T-helper 2 cell treated with Interferon-gamma antibody and Interleukin-4, amounts not matched to agents 5 μg/mL and 100 μg/mL, for 36 hours (primary cell): ENCODE measurements at places on chromosomes 7 and 10.
A peak's percentile ranks its signal among the peaks of the same experiment; 100 is the strongest.

DNA sequence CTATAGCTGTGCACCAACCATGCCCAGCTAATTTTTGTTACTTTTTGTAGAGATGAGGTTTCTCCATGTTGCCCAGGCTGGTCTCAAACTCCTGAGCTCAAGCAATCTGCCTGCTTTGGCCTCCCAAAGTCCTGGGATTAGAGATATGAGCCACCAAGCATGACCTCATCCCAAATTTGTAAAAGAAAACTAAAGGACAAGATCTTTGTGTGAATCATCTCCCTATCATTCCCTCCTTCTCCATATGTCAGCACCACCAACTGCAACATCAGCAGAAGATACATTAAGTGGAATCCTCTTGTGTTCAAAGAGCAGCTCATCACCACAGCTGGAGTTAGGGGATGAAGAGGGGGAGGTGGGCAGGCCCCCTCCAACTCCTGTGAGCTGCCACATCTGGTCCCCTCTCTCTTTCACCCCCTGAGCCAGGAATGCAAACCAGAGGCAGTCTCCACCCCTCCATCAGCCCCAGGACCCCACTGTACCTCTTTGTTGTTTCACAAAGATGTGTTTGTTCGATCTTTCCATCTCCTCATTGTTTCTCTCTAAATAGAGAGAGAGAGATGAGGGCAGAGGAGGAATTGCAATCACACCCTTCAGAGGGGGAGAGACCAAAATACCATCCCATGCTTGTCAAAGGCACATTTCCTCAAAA, 47.3 kb upstream of the PIP4K2A start:
- no peak overlapping the region for H3K4me3 ChIP-seq
- H3K4me1 ChIP-seq: no peaks in the 10 kb centered on the region
- no peak overlapping the region for H3K27ac ChIP-seq
- DNase-seq: no peak
- H3K27me3 ChIP-seq: peaks cover 5% of the 10 kb centered on the region
- H3K36me3 ChIP-seq: no peaks in the 10 kb centered on the region

DNA sequence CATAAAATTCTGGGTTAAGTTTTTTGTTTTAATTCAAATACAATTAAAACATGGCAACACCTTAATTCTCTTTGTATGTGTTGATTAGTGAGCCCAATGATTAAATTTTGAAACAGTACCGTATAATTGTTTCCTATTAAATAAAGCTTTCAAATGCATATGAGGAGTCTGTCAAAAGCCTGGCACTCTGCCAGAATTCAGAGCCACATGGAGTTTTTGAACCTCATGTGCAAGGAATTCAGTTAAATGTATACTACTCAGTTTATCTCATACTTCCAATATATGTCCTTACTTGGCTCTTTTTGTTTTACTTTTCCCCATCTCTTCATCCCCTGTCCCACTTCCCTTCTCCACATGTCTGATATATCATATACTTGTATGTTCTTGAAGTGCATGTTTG, 165.6 kb upstream of the FAM3C start:
- no peak overlapping the region for H3K4me3 ChIP-seq
- DNase-seq: no peak
- no peaks in the 10 kb centered on the region for H3K36me3 ChIP-seq

GRCh38 chr7:25171071-25171470, 46.0 kb upstream of the CYCS start:
- H3K4me1 ChIP-seq: no peaks in the 10 kb centered on the region
- H3K36me3 ChIP-seq: peaks cover 3% of the 10 kb centered on the region
- no peak for DNase-seq
- no peak overlapping the region for H3K4me3 ChIP-seq

DNA sequence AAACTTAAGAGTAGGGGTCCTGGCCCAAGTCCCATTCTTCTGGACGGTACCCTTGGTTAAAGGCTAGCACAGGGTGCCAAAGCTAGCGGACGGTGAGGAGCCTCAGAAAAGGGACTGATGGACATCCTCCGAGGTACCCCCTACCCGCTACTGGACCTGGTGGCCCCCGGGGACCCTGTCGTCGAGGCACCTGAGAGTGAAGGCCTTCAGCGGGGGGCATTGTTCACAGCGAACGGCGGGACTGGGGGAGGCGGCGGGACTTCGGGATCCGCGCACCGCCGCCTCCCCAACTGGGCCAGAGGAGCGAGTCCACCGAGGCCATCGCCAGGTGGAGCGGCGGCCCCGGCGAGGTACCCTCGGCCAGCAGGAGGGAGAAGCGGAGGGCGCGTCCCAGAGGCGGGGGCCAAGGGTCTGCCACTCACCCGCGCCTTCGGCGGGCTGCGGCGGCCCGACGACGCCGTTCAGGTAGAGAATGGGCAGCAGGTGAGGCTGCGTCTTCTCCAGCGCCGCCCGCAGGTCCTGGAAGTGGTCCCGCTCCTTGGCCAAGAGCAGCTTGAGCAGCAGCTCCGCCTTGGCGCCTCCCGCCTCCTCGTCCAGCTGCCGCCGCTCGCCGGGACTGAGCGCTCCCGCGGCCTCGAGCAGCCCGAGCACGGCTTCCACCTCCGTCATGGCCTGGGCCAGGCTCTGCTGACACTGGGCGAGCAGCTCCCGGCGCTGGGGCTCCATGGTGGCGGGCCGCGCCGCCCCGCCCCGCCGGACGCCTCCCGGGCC, 575 bp downstream of the DLG5 start:
- peak overlapping the region; percentile 67 for H3K4me3 ChIP-seq
- DNase-seq: peak; percentile 41

- H3K4me3 ChIP-seq: no peak overlapping the region
- DNase-seq: no peak
- H3K27me3 ChIP-seq: no peaks in the 10 kb centered on the region
- no peaks in the 10 kb centered on the region for H3K4me1 ChIP-seq
These were observed 63.9 kb upstream of the CACNA2D1 start for GRCh38 chr7:82507365-82507975.

- DNase-seq: no peak
- H3K36me3 ChIP-seq: no peaks in the 10 kb centered on the region
- no peak overlapping the region for H3K4me3 ChIP-seq
- H3K27ac ChIP-seq: no peak overlapping the region
- no peaks in the 10 kb centered on the region for H3K27me3 ChIP-seq
These were observed 110.6 kb upstream of the PRR15 start for GRCh38 chr7:29453021-29453420.

GRCh38 chr7:29574659-29575058, 11.0 kb downstream of the PRR15 start:
- no peak for DNase-seq
- no peak overlapping the region for H3K27ac ChIP-seq
- H3K27me3 ChIP-seq: peaks cover 21% of the 10 kb centered on the region

GRCh38 chr7:28976022-28976421, 17.9 kb upstream of the TRIL start:
- H3K36me3 ChIP-seq: no peaks in the 10 kb centered on the region
- no peaks in the 10 kb centered on the region for H3K27me3 ChIP-seq
- H3K4me1 ChIP-seq: no peaks in the 10 kb centered on the region
- no peak overlapping the region for H3K27ac ChIP-seq

GRCh38 chr10:18303851-18304801, 163.9 kb downstream of the CACNB2 start:
- no peak overlapping the region for H3K4me3 ChIP-seq
- no peaks in the 10 kb centered on the region for H3K4me1 ChIP-seq
- DNase-seq: no peak
- H3K36me3 ChIP-seq: no peaks in the 10 kb centered on the region

GRCh38 chr10:125992254-125992653, 95.9 kb downstream of the FANK1 start:
- no peak overlapping the region for H3K4me3 ChIP-seq
- no peaks in the 10 kb centered on the region for H3K36me3 ChIP-seq
- no peak for DNase-seq
- H3K4me1 ChIP-seq: no peaks in the 10 kb centered on the region
- H3K27ac ChIP-seq: no peak overlapping the region
- no peaks in the 10 kb centered on the region for H3K27me3 ChIP-seq

DNA sequence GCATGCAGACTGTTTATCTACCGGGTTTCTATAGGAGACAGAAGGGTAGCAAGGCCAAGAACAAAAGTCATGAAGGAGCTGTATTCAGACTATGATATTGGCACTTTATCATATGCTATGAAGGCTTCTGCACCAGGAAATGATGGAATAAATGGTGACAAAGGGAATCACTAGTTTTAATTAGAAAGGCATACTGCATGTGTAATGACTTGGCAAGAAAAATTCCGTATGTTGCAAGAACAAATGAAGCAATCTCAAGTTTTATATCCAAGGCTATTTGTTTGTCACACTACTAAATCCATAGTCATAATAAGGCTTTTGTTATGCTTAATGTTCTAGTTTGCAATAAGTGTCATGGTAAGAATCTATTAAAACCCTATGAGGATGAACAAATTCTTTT, 230.9 kb downstream of the ZEB1 start:
- DNase-seq: no peak
- no peak overlapping the region for H3K27ac ChIP-seq
- H3K27me3 ChIP-seq: no peaks in the 10 kb centered on the region
- no peaks in the 10 kb centered on the region for H3K36me3 ChIP-seq
- H3K4me1 ChIP-seq: peaks cover 3% of the 10 kb centered on the region

GRCh38 chr10:110323503-110323902, 18.8 kb upstream of the SMNDC1 start:
- H3K27me3 ChIP-seq: no peaks in the 10 kb centered on the region
- H3K36me3 ChIP-seq: no peaks in the 10 kb centered on the region
- H3K4me1 ChIP-seq: peaks cover 14% of the 10 kb centered on the region
- no peak overlapping the region for H3K4me3 ChIP-seq
- H3K27ac ChIP-seq: no peak overlapping the region

GRCh38 chr10:69965086-69965485, 87.6 kb upstream of the MACROH2A2 start:
- no peaks in the 10 kb centered on the region for H3K36me3 ChIP-seq
- H3K27ac ChIP-seq: no peak overlapping the region
- no peak overlapping the region for H3K4me3 ChIP-seq

DNA sequence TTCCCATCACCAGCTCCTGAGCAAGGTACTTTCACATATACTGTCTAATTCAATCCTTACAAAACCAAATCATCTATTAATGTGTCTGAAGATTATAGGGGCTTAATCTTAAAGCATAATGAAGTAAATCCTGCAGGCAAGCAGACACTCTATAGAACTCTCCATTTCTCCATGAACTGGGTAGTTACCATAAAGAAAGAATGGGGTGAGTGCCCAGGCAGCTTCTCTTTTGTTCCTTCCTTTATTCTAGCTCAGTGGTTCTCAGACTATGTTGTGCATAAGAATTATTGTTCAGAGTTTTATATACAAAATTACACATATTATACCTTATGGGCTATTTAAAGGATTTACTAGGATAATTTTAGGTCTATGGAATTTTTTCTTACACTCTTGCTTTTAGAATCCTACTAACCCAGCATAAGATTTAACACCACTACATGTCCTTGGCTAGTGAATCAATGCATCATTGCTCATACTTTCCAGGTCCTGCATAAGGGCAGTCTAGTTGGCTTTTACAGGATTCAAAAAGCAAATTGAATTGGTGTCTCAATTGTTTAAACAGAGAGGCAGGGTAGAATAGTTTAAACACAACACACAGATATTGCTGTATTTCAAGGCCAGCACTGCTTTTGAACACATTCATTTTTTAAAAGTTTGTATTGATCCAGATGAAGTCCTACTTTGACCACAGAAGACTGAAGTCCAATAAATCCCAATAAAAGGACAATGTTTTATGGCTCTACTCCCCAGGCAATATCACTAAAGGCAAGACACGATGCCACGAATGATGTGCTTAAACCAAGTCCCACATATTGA, 12.9 kb downstream of the SGCE start:
- H3K36me3 ChIP-seq: no peaks in the 10 kb centered on the region
- no peaks in the 10 kb centered on the region for H3K4me1 ChIP-seq
- peaks cover 30% of the 10 kb centered on the region for H3K27me3 ChIP-seq
- no peak for DNase-seq

- H3K27me3 ChIP-seq: no peaks in the 10 kb centered on the region
- no peaks in the 10 kb centered on the region for H3K36me3 ChIP-seq
- no peak overlapping the region for H3K27ac ChIP-seq
These were observed 19.7 kb downstream of the DNAJC12 start for GRCh38 chr10:67818323-67818722.

DNA sequence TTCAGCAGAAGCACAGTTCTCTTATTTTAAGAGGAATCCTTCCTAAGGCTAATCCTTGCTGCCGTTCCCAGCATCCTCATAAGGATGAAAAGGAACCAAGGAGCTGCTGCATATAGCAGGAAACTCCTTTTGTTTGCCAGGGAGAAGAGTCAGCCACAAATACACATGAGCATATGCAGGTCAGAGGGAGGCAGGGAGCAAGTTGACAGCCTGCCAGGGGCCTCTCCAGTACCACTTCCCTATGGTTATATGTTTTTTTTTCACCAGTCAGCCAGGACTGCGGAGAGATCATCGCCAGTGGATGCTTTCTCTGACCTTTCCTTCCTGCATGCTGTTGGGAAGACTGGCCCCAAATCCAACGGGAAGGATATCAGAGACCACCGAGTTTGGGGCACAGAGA, 39.8 kb downstream of the SLC35B4 start:
- no peaks in the 10 kb centered on the region for H3K4me1 ChIP-seq
- H3K27me3 ChIP-seq: peaks cover 28% of the 10 kb centered on the region
- no peak for DNase-seq
- no peak overlapping the region for H3K27ac ChIP-seq
